ENCODE measurements at places on chromosomes 4 and X. TPM values are rescaled to one million over a fixed set of nuclear protein-coding genes. Genes with fewer than 3 reads are reported as not detected.

The FGF5 gene
- 0.07 TPM for total RNA-seq

The GDPD2 gene
- total RNA-seq, result 0.31 TPM

The SPIN2A gene
- total RNA-seq, result 5.3 TPM

The RIPPLY1 gene
- total RNA-seq, result not detected

The PNMA5 gene
- total RNA-seq, result not detected

The IL21 gene
- total RNA-seq, result not detected

All from mesothelial cell of epicardium (in vitro differentiated cells).